HTR-8/SVneo (cell line): ENCODE measurements at places on chromosomes 16 and 17.

DNA sequence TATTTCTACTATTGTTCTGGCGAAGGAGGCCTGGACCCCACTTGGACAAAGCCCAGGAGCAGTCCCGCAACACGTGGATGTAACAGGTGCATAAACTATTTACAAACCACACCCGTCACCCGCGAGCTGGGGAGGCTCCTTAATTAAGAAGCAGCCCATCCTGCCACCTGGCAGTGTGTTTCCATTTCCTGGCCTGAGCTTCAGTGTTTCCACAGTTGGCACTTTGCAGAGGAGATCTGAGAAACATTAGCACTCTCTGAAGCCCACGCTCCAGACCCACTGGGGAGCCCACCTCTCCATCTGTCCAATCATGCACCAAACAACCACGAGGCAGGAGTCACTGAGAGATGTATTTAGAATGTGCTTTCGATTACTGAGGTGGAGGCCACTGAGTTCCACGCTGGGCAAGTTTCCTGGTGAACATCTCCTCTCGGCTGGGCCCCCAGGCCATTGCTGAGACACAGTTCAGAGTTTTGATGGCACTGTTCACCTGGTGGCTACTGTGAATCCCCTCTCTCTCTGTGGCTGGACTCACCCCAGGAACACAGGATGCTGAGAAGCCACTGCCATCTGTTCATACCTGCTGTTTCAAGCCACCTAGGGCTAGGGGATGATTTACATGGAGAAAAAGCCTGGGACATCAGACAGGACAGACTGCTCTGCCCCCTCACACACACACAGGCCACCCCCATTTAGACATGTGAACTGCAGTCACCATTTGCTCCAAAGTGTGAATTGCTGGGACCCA, 129.1 kb downstream of the AIPL1 start:
- DNase-seq = no peak

- DNase-seq = no peak
Observed at GRCh38 chr16:56125922-56126321, 65.4 kb upstream of the GNAO1 start.

GRCh38 chr17:27586203-27586721, 44.7 kb upstream of the LGALS9 start:
- DNase-seq = no peak

- no peak for DNase-seq
Observed at GRCh38 chr17:78345791-78346494, 13.9 kb downstream of the SOCS3 start.

GRCh38 chr16:30457256-30457655, 11.6 kb upstream of the SEPHS2 start:
- no peak for DNase-seq
